Caco-2 (cell line): ENCODE measurements at places on chromosomes 2 and 18.

GRCh38 chr18:8769509-8770095, 64.2 kb downstream of the MTCL1 start:
- no peak for DNase-seq

GRCh38 chr2:114218383-114218782, 224.1 kb upstream of the DPP10 start:
- no peak for DNase-seq

DNA sequence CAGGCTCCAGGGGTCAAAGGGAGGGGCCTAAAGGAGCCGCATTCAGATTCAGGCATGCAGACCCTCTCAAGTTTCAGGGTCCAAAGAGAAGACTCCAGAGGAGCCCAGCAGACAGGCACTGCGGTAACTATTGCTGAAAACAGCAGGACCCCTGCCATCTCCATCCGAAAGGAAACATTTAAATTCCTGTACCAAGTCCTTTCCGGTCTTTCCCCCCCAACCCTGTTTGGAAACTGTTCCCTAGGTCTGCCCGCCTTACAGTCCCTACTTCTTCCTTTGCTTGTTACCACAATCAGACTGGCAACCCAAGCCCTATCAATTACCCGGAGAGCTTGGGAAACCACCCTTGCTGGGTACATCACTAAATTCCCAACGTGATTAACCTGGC, 82.0 kb downstream of the DNMT3A start:
- no peak for DNase-seq

GRCh38 chr2:234555616-234556249, 58.9 kb upstream of the ARL4C start:
- no peak for DNase-seq

- no peak for DNase-seq
These were observed 35.5 kb downstream of the ITGA6 start for GRCh38 chr2:172462849-172463381.

DNA sequence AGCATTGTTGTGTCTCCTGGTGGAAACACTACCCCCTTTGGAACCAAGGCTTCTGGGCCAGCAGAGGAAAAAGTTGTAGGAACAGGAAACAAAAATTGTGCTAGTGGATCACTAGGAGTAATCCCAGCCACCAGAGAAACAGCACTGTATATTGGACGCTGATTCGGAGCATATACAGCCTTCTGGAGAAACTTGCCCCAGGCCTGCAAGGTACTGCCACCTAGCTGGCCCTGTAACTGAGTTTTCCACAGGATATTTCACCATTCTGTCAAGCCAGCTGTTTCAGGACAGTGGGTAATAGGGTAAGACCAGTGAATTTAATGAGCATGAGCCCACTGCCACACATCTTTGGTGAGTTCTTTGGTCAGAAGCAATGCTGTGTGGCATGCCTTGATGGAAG, 25.1 kb upstream of the EMILIN2 start:
- no peak for DNase-seq

DNA sequence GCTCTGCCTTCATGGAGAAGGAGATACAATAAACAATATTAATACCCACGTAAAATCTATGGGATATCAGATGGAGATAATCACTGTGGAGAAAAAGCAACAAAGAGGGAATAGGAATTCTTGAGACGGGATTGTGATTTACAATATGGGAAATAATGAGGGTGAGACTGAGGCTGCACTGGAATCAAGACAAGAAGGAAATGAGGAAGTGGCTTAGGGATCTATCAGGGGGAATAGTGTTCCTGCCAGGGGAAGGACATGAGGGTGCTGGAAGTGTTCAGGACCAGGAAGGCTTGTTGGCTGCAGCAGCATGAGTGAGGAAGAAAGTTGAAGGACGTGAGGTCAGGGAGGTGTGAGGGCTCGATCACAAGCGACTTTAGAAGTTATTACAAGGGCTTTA, 182.4 kb downstream of the DYSF start:
- no peak for DNase-seq
